ENCODE measurements at places on chromosomes 1 and 21.

GRCh38 chr1:169421309-169421708, 6.0 kb downstream of the CCDC181 start:
- no peak for DNase-seq

GRCh38 chr1:64240206-64240605, 36.8 kb downstream of the UBE2U start:
- DNase-seq, result no peak

GRCh38 chr1:214970016-214970415, 112.5 kb upstream of the KCNK2 start:
- no peak for DNase-seq

DNA sequence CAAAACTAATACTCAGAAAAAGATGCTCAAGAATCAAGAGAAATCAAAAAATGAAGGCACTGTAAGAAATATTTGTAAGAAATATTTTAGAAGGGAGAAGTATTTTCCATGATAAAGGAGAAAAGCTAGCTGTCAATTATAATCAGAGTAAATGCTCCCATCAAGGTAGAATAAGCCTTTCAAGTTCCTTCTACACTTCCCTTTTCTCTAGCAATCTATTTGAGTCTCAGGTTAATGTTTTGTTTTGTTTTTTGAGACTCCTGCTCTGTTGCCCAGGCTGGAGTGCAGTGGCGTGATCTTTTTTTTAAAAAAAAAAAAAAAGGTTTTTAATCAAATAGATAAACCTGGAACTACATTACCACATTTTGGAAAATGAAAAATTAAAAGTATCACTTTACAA, 33.3 kb downstream of the PUM1 start:
- no peak for DNase-seq

GRCh38 chr1:41532206-41532975, 47.9 kb upstream of the EDN2 start:
- no peak for DNase-seq

GRCh38 chr1:244394826-244395765, 56.6 kb downstream of the ADSS2 start:
- DNase-seq, result no peak

GRCh38 chr1:59751801-59752200, 62.9 kb upstream of the HOOK1 start:
- DNase-seq, result no peak

GRCh38 chr1:40316595-40317393, at the start of gene COL9A2:
TSS of gene COL9A2 (minus strand) at chr1:40317286. CDS start at chr1:40317197, 89 bp downstream.
- DNase-seq, result no peak

GRCh38 chr1:65039508-65039907, 73.2 kb upstream of the JAK1 start:
- DNase-seq, result no peak

- no peak for DNase-seq
Measured at GRCh38 chr1:237685551-237685950, 205.2 kb downstream of the ZP4 start.

GRCh38 chr1:6848816-6849215, 63.6 kb downstream of the CAMTA1 start:
- DNase-seq, result no peak

- DNase-seq, result no peak
Measured at GRCh38 chr1:15618077-15618654, 908 bp downstream of the DDI2 start.

GRCh38 chr1:243507001-243507671, 251.3 kb downstream of the SDCCAG8 start:
- DNase-seq, result no peak

DNA sequence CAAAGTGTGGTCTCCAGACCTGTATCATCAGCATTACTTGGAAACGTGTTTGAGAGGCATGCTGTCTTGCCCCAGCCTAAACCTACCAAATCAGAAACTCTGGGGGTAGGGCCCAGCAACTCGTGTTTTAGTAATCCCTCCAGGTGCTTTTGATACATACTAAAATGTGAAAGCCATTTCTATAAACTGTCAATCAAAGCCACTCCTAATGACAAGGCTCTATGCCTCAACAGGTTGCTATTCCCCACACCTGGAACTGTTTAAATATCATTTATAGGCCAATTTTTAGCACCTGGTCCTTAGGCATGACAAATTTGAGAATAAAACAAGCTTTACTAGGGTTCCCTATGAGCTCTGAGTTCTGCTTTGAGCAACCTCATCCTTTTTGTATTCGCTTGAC, 158.7 kb upstream of the NR5A2 start:
- no peak for DNase-seq

- no peak for DNase-seq
Measured at GRCh38 chr1:23692308-23692871, 784 bp downstream of the RPL11 start.

GRCh38 chr1:111275079-111275478, 15.6 kb upstream of the CHIA start:
- DNase-seq, result no peak

DNA sequence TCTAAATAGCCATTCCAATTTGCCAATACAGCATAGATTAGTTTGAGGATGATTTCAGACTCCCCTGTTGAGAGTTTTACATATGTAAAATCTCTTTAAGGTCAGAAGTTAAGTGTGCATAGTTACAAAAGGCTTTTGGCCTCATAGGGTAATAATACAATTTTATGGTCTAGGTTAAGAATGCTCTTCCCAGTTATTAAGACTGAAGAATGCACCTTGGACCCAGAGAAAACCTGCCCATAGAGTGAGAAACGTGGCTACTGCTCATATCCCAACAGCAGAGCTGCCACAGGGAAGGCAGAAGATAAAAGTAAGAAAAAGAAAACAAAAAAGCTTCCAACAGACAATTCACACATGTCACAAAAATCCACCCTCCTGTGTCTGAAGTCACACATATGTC, 255.9 kb downstream of the LMO4 start:
- no peak for DNase-seq

GRCh38 chr1:170156594-170156993, 10.8 kb downstream of the NTMT2 start:
- no peak for DNase-seq

GRCh38 chr1:199242147-199242546, 603.3 kb downstream of the PTPRC start:
- DNase-seq, result no peak

- DNase-seq, result no peak
Measured at GRCh38 chr1:40036574-40036973, 4.0 kb upstream of the CAP1 start.

- DNase-seq, result peak; percentile 89
Measured at GRCh38 chr1:36306902-36307456, 811 bp downstream of the SH3D21 start.

DNA sequence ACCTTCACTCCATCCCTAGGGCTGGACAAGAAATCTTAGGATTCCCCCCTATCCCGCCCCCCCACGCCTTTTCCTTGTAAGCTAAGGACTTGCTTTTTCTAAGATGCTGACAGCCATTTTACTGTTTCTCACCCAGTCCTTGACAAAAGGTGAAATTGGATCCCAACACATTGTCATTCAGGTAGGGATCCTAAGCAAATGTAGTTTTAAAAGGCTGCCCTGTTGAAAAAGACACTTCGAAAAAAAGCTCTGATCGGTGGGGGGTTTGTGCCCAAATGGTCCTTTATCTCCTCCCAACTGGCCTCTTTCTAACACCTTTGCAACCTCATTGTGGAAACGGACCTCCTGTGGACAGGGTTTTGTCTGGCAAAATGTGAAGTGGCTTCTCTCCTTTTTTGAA, 2.9 kb downstream of the CACHD1 start:
- no peak for DNase-seq

DNA sequence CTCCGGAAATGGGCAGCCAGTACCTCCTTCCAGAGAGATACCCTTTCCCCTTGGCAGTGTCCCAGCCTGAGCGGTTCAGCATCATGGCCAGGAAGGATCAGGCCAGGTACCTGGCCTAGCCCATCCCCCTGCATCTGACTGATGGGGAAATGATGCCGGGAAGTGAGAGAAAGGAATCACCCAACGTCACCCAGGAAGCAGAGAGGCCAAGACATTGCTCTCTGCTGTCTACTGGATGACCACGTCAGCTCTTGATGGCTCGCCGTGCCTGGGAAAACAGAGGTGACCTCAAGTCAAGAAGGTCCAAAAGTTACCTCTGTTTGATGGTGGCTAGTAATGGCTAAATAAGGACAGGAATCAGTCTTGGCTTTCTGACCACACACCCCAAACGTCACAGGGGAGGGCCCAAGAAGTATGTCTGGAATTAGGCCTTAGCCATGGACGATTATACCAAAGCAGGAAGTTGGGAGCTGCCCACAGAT, 79.0 kb downstream of the MRPL37 start:
- DNase-seq, result no peak

DNA sequence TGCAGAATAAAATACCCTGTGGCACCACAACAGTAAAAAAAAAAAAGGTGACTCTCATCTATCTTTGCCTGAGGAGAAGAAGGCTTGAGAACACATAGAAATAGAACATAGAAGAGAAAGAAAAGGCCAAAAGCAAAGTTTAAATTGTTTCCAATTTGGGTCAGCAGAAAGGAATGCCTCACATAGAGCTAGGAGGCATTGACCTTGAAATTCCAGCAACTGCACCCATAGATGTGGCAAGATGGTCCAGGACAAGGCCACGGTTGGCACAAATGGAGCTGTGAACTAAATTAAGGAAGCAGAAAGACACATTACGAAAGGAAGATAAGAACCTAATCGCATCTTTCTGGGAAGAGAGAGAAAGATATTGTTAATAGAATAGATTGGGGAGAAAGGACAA, 588.3 kb downstream of the LMO4 start:
- DNase-seq, result no peak

GRCh38 chr21:23217597-23217996, 2219.4 kb downstream of the NCAM2 start:
- DNase-seq, result no peak

GRCh38 chr1:73635021-73635420, 563.0 kb downstream of the LRRIQ3 start:
- DNase-seq, result no peak

DNA sequence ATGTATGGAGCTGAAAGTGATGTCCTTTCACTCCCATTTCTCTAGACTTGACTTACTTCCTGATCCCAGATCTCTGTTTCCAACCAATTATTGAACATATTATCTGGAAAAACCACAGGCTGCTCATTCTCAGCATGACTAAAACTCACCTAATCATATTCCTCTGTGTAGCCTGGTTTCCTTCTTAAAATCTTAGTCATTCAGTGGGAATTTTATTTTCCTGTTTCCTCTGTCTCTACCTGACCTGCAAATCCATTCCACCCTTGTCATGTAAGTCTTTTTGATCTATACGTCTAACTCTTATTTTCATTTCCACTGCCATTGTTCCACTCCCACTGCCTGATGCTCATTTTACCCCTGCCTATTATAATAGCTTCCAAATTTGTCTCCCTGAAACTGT, 67.9 kb upstream of the APOBEC4 start:
- DNase-seq, result no peak

DNA sequence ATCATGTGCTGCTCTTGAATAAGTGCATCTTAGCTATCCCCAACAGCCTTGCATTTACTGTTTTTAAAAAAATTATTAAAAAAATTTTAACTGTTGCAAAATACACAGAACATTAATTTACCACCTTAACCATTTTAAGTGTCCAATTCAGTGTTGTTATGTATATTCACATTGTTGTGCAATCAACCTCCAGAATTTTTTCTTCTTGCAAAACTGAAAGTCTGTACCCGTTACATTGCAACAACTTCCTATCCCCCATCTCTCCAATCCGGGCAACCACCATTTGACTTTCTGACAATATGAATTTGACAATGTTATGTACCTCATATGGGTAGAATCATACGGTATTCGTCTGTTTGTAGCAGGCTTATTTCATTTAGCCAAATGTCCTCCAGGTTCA, 83.1 kb downstream of the FMN2 start:
- no peak for DNase-seq

- no peak for DNase-seq
Measured at GRCh38 chr21:29022166-29022565, 2.3 kb upstream of the USP16 start.

DNA sequence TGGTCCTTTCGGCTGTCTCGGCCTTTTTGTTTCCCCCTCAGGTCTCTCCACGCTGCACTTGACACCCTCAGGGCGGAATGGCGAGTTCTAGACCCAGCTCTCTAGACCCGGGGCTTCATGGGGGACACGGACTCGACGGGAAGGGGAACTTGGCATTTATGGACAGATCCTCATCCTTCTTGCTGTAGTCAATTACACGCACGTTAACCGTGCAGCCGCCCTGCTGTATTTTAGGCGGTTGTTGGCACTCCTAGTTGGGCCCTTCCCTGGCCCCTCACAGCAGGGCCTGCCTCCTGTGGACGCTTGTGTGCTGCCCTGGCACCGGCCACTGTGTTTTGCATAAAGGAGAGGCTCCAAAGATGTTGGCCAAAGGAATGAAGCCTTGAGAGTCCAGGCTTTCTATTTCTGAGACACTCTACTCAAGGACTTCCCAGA, 558 bp upstream of the BTG3 start:
- DNase-seq, result no peak

DNA sequence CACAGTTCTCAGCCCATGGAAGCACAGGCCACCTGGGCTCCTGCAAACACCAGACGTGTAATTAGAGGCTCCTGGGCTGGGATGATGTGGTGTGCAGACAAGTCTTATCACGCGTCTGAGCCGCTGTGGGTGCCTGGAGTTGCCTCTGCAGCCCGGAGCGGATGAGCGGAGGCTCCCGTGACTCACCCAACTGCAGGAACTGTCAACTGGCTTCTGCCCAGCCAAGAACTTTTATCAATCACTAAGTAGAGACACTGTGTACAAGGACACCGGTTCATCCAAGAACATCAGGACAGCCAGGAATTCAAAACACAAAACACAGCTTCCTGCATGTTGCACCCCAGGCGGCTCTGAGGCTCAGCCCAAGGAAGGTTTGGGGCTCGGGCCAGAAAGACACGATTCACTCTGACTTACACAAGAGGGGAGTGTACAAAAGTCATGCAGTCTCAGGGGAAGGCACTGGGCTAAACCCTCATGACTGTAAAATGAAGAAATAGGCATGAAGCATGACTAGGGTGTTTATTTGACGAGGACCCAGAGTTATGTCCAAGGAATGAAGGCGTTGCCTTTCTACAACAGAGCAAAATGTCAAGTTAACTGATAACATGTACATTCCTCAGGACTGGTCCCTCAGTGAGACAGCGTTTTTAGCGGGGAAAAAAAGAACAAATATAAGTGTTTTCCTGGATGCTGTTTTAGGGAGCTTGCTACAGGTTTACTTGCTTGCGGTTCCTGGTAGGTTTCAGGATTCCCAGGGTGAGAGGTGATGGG, 21.1 kb downstream of the ERRFI1 start:
- no peak for DNase-seq

GRCh38 chr1:245184779-245185178, 30.0 kb downstream of the KIF26B start:
- DNase-seq, result no peak

DNA sequence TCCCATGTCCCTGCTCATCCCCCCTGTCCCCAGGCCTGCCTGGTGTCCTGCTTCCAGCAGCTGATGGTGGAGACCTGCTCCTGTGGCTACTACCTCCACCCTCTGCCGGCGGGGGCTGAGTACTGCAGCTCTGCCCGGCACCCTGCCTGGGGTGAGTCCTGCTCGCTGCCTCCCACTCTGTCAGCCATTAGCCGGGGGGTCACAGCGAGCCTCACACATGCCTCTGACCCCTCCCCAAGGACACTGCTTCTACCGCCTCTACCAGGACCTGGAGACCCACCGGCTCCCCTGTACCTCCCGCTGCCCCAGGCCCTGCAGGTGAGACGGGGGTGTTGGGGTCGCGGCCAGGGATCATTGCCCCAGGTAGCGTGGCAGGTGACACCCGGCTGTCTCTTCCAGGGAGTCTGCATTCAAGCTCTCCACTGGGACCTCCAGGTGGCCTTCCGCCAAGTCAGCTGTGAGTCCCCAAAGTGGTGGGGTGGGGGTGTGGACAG, 10.0 kb downstream of the SCNN1D start:
- DNase-seq, result no peak

Data from stimulated activated CD8-positive, alpha-beta memory T cell treated with anti-CD3 and anti-CD28 coated beads, Interleukin-7, amount 100 ng/mL, for 48 hours (primary cell).